ENCODE measurements at places on chromosomes 4 and X.

DNA sequence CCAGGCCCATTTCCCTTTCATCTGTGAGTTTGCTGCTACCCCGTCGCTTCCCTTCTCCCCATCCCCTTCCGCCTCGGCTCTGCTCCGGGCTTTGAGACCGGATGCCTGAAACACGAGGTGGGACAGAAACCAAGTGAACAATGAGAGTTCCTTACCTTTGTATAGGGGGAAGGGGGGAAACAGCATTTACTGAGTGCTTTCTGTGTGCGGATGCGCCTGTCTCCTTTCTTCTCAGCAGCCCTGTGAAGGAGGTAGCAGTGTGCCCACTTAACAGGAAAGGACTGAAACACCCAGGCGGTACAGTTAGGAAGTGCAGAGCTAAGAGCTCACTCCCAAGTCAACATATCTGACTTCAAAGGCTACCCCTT, 43.2 kb upstream of the TMSB15B start:
- DNase-seq: peak; percentile 81

DNA sequence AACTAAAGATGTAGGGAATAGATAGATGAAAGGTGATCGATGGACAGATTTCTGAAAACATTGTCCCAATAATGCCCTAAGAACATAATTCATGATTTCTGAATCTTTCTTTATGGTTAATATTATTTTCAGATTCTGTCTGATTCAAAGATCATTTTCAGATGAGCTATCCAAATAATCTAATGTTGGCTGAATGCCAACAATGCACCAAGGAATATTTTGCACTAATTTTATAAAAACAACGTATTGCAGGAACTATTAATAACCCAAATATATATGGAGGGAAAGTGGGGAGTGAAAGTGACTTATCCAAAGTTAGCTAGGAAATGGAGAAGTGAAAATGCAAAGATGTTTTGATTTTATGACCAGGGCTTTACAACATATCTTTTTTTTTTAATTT, 1675.5 kb downstream of the STIM2 start:
- no peak for DNase-seq

- DNase-seq: no peak
Observed at GRCh38 chr4:119854364-119854763, 212.3 kb downstream of the MAD2L1 start.

DNA sequence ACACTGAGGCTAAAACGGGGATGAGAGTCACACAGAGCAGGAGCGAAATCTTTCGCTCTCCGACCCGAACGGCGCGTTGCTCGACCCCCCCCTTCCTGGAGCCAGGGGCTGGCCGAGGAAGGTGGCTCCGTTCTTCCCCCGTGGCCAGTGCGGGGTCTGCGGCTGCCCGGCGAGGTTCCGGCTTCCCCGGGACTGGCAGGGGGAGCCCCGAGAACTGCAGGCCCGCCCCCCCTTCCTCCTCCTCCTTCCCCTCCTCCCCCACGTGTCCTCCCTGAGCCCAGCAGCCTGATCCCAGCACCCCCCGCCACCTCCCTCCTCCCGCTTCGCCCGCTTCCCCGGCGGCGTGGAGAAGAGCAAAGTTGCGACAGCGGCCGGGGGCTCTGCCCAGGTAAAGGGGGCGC, 2.4 kb upstream of the BCORL1 start:
- DNase-seq: peak; percentile 64

- DNase-seq: peak; percentile 63
Observed at GRCh38 chr4:147707892-147708672, 23.8 kb upstream of the ARHGAP10 start.

DNA sequence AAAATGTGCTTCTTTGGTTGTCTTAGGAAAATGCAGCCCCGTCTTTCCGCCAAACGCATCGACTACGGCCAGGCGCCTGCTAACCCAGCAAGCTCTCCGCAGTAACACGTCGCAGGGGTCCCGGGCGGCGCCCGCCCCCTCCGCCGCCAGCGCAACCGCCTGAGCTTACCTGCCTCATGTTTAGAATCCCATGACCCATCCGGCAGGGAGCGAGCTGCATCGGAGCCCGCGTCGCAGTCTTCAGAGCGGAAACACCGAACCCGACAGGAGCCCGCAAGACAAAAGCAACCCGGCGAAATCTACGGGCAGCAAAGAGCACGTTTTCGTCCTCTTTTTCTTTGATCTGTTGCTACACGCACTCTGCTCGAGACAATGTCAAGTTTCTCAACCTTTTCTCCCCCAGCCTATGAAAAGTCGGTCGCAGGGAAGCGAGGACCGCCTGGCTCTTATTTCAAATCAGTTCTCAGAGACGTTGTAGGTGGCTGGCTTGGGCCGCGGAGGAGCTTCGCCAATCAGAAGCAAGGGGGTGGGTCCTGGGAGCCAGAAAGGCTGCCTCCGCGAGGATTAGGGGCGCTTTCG, at the start of gene MID1:
MID1 (minus strand) TSS at position 465 of the 579 bp plus-strand sequence. CDS start 53,038 bp downstream, outside the sequence.
- DNase-seq: peak; percentile 71

- DNase-seq: no peak
Observed at GRCh38 chr4:111946800-111947199, 198.5 kb upstream of the FAM241A start.

- no peak for DNase-seq
Observed at GRCh38 chr4:181517491-181517890, 725.7 kb upstream of the TENM3 start.

DNA sequence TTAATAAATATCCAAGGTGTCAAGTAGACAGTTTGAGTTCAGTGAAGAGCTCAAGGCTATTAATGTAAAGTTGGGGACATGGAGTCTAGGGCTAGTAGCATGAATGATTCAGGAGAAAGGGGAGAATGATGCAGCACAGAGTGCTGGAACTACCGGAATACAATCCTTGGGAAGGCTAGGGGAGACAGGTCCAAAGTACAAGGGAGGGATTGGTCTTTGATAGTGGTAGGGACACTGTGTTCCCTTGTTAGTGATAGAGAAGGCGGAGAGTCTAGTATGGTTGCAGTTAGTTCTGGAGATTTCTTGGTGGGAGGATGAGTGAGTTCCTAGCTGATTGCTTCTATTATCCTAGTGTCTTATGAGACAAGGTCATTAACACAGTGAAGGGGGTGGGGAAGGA, 8.7 kb downstream of the GCNA start:
- DNase-seq: no peak

Measured in DMS53 (cell line).